ENCODE measurements at places on chromosomes 2 and 18. TPM values are rescaled to one million over a fixed set of nuclear protein-coding genes. Genes with fewer than 3 reads are reported as not detected.

The TMEM200C gene
- not detected for total RNA-seq

The LOXHD1 gene
- total RNA-seq, result 0.26 TPM

The CROCC2 gene
- not detected for total RNA-seq

The CHAC2 gene
- 21.9 TPM for total RNA-seq

The GPC1 gene
- 4.5 TPM for total RNA-seq

The ANKRD39 gene
- 32.6 TPM for total RNA-seq

The MFSD6 gene
- total RNA-seq, result 56.4 TPM

The RANBP2 gene
- total RNA-seq, result 65.7 TPM

The MC2R gene
- total RNA-seq, result not detected

The CD8A gene
- 756 TPM for total RNA-seq

The CNGA3 gene
- total RNA-seq, result not detected

The CXCR2 gene
- total RNA-seq, result 0.15 TPM

The FABP1 gene
- not detected for total RNA-seq

The NLRC4 gene
- total RNA-seq, result 0.07 TPM

The OR6B2 gene
- total RNA-seq, result not detected

The ATP8B1 gene
- 0.26 TPM for total RNA-seq

The RAD51AP2 gene
- not detected for total RNA-seq

The RGPD3 gene
- total RNA-seq, result not detected

The POTEI gene
- total RNA-seq, result not detected

The USP14 gene
- 84.0 TPM for total RNA-seq

The CHPF gene
- 14.2 TPM for total RNA-seq

The GLI2 gene
- total RNA-seq, result 0.28 TPM

The TMEM198 gene
- 1.8 TPM for total RNA-seq

The GPAT2 gene
- total RNA-seq, result 19.6 TPM

The ARHGEF4 gene
- total RNA-seq, result 0.41 TPM

The MERTK gene
- 0.30 TPM for total RNA-seq

The LIMS4 gene
- 0.85 TPM for total RNA-seq

The PRKAG3 gene
- total RNA-seq, result not detected

The CFAP221 gene
- total RNA-seq, result not detected

The GPR55 gene
- total RNA-seq, result 42.1 TPM

The SLC9A2 gene
- total RNA-seq, result not detected

The ELOA2 gene
- total RNA-seq, result not detected

The GAL3ST2 gene
- 0.20 TPM for total RNA-seq

The L3MBTL4 gene
- 0.05 TPM for total RNA-seq

The FAM237A gene
- not detected for total RNA-seq
